ENCODE measurements at places on chromosomes 7 and 10.

DNA sequence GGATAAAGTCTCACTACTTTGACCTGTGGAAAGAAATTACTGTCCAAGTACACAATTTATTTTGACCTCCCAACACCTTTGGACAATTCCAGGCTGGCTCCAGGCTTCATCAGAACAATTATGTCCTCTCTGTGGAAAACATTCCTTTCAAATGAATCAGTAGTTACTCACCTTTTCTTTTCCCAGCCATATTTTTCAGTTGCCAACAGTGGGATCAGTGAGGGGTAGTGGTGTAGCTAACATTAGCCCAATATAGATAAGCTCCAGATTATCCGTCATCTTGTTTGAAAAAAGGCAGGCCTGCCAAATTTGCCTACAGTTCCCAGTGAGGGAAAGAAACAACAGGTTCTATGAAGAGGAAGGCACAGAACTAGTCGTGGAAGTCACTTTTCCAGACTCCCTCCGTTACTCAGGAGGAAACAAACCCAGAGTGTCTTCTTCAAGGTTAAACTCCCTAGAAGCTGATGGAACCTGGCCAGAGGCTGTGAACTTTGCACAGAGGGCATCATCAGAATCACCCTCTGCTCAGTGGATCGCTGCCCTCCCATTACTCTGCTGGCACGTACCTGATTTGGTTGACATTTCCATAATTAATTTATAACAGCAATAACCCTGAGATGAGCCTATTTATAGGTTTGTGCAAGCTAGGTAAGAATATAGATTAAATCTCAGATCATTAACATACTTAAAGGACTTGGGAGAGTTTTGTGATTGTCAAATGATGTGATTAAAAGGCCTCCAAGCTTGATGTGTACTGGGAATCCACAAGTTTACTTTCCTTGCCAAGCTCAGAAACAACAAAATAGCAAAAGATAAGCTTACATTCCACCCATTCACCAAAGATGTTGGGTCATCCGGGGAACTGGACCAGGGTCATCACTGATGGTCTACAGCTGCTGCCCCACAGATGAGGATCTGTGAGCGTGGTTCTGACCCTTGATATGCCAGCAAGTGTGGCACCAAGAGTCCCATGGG is 654.6 kb upstream of the GALNT17 start:
- DNase-seq = no peak

DNA sequence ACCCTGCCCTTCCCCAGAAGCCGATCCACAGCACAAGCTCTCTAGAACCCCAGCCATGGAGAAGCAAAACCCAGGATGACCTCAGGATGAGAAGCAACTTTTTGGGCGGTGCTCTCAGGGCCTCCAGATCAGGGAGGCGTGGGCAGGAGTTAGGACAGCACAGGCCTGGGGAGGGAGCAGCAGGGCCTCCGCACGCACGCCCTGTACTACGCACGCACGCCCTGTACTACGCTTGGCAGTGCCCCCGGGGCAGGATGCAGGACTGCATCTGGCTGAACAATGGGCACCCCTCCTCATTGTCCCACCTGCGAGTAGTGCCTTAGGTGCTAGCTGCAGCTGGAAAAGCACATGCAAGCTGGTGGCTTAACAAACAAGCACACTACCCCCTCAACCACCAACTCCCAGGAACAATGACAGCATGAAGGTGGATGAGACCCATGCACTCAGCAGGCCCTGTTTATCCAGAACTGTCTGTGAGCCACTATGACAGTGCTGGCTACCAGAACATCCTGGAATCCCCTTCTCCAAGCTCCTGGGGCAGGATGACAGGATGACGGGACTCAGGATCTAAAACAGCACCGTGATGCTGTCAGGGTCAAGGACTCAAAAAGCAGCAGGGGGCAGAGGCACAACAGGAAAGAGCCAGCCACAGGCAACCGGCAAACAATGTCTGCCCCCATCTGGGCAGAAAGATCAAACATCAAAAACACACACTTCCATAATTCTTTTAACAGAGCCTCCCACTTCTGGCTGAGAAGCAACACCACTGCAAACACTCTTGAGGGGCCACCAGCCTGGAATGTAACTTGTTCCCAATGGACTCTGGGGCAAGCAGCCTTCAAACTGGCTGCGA is 11.8 kb downstream of the PODXL start:
- no peak for DNase-seq

DNA sequence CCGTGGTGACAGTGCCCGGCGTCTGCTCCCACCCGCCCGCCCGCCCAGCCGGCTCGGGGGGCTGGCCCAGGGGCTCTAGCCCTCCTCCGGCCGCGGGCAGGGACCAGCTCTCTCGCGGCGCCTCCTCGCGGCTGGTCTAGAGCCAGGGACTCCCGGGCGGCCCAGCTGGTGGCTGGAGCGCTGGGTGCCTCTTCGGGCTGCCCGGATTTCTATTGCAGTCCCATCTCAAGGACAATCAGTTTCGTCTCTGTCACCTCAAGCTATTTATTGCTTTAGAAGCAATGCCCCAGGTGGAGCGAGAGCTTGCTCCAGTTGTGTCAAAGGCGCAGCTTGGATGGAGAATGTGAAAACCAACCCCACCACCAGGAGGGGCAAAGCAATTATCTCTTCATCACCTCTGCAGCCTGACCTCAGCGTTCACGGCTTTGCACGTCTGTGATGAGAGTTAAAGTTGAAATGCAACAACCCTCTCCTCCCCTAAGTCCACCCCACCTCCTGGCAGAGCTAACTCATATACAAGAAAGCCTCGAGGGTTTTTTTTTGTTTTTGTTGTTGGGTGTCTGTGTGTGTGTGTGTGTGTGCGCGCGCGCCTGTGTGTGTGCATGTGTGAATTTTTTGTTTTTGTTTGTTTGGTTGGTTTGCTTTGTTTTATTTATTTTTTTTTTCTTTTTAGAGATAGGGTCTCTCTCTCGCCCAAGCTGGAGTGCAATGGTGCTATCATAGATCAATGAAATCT is at the start of gene ITGA8:
TSS of gene ITGA8 (minus strand) at position 24 of the 736 bp plus-strand sequence. CDS start 151 bp downstream, outside the sequence.
- no peak for DNase-seq

DNA sequence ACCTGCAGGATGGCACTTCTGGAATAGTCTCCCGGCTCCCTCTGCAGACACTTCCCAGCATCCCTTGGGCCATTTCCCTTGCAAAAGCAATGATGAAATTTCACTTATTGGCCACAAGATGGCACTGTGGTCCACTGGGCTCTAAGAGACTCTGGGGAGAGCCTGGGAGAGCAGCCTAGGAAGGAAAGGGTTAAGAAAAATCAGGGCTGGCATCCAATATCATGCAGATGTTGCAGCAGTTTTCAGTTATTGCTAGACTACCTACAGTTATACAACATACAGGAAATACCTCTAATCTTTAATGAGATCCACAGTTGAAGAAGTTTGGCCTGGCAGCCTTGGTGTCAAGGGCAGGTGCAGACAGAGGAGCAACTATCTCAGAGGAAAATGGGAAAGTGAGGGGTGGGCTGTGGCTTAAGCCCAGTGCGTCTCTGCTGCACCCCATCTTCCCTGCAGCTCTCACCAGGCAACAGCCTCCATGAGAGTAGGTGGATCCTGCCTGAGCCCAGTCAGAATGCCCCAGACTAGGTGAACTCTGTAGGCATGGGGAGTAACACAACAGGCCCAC is 100.2 kb upstream of the PRSS58 start:
- peak; percentile 43 for DNase-seq

GRCh38 chr10:28343987-28344895 is 41.4 kb upstream of the MPP7 start:
- no peak for DNase-seq

DNA sequence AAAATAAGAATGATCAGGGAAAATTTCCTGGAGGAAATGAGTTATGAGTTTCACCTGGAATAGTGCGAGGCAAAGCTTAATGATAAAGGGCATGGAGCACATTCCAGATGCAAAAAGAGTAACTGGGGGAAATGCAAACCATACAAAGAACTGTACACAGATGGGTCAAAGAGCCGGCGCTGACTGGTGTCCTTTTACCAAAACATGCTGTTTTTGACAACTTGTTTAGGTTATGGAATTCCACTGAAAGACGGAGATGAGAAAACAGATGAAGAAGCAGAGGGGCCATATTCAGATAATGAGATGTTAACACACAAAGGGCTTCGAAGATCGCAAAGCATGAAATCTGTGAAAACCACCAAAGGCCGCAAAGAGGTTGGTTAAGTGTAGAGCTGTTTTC is 98.2 kb downstream of the REEP3 start:
- no peak for DNase-seq

GRCh38 chr10:3797750-3798149 is 12.7 kb upstream of the KLF6 start:
- DNase-seq = peak; percentile 79

- DNase-seq = no peak
Measured at GRCh38 chr10:21673668-21674067, 139.6 kb downstream of the MLLT10 start.

GRCh38 chr10:97892939-97893338 is 43.3 kb downstream of the GOLGA7B start:
- no peak for DNase-seq

GRCh38 chr7:132142006-132142405 is 434.3 kb downstream of the PLXNA4 start:
- DNase-seq = no peak

GRCh38 chr10:70661623-70662361 is 10.5 kb upstream of the ADAMTS14 start:
- DNase-seq = no peak

GRCh38 chr7:2471396-2471795 is 4.8 kb downstream of the GRIFIN start:
- no peak for DNase-seq

DNA sequence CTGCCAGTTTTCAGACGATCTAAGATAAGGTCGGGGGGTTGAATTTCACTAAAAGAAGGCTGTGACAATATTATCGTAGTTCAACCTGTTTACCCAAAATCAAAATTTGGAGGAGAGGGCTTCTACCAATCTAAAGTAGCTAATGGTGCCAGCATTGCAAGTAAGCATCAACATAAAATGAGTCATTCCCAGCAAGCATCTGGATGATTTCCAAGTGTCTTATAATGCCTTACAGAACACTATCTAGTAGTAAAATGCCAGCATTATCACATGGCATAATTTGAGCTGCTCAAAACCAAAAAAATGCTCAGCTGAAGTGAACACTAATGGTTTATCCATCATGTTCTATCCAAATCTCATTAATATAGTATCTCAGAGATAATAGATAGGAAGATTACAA is 1193.9 kb downstream of the DNAJB9 start:
- DNase-seq = no peak

DNA sequence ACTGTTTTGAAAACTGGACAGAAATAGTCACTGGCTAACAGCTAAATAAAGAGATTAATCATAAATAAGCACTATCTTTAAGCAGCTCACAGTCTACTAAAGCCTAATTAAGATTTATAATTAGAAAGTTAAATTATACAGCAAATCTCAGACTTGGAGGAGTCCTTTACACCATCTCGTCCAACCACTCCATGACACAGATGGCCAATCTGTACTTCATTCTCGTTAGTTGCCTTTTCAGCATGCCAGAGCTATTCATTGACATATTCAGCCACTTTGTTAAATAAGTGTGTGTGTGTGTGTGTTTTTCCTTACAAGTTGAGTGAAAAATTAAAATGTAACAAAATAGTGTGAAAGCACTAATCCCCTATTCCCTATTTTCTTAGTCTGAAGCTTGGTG is 1066.7 kb downstream of the CNTNAP2 start:
- no peak for DNase-seq

DNA sequence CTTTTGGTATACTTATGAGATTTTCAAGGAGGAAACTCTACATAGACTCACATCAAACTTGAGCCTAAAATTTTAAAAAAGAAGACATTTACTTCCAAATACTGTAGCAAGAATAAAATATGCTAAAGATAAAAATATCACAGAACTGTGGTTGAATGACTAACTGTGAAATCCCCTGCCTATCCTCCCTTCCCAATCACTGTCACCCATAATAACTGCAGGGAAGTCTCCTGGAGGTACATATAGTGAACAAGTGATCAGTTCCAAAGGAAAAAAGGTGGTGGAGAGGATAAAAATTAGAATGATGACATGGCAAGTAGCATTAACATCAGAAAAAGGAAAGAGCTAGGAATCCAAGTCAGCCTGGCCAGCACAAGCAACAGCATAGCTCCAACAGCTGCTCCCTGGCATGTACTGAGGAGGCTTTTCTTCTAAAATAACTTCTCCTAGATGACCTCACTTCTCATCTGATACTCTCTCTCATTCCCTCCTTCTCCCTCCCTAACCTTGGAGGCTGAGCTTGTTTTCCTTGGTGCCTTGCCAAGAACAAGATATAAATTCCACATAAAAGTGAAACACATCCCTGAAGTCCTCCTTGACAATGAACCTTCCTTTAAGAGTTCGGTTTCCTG is 124.0 kb downstream of the IQUB start:
- no peak for DNase-seq

GRCh38 chr10:97047788-97048187 is 138.0 kb downstream of the SLIT1 start:
- DNase-seq = no peak

DNA sequence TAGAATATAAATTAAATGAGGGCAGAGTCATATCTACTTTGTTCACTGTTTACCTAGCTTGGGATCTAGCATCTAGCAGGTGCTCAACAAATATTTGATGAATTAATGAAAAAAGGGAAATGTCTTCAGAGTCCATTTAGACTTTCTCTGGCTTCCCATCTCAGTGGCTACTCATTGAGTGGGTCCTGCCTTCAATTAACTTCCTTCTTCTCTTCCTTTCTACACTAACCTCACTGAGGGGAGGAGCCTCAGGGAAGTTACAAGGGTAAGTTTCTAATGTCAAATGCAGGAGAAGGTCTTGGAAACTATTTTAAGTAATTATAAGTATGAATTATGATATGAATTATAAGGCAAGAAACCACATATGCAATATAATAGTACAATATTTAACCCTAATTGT is 28.2 kb upstream of the MPP7 start:
- no peak for DNase-seq

DNA sequence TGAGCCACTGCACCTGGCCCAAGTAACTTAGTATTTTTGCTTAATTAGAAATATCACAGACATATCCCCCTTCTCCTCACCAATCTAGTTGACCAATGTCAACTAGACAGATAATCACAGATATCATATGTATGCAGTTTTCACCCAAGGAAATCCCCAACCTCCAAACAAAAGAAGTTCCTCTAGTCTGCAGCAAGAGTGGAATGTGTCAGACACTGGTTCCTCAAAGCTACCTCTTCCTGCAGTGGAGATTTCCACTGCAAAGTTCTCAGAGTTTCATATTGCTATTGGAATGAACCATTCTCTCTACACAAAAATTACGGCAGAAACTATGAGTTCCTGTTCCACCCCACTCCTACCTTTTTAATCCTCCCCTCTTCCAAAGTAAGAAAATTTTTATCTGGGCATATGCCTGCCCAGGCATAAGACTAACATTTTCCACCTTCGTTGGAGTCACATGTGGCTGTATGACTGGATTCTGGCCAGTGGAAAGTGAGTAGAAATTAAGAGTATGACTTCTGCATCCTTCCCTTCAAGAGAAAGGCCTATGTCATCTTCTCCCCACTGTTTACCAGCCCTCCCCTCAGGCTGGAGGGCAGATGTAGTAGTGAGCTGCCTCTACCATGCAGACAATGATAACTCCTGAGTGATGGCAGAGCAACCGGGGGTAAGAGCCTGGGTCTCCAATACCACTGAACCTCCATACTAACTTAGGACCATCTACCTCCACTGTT is 103.0 kb downstream of the MYOF start:
- no peak for DNase-seq

- no peak for DNase-seq
Measured at GRCh38 chr7:48245751-48246472, 74.7 kb downstream of the ABCA13 start.

GRCh38 chr7:124723012-124723411 is 42.6 kb downstream of the GPR37 start:
- no peak for DNase-seq

Data from CD4-positive, alpha-beta T cell treated with Interleukin-4 for 4 hours (primary cell).